Tibial nerve (tissue), 4 donors: ENCODE measurements at places on chromosomes 2 and 18.
A peak's percentile ranks its signal among the peaks of the same experiment; 100 is the strongest.

- no peak for DNase-seq
Observed at GRCh38 chr18:27057519-27058234, 127.4 kb downstream of the CHST9 start.

GRCh38 chr2:120754067-120754960 lies 18.6 kb downstream of the GLI2 start:
- DNase-seq = no peak

DNA sequence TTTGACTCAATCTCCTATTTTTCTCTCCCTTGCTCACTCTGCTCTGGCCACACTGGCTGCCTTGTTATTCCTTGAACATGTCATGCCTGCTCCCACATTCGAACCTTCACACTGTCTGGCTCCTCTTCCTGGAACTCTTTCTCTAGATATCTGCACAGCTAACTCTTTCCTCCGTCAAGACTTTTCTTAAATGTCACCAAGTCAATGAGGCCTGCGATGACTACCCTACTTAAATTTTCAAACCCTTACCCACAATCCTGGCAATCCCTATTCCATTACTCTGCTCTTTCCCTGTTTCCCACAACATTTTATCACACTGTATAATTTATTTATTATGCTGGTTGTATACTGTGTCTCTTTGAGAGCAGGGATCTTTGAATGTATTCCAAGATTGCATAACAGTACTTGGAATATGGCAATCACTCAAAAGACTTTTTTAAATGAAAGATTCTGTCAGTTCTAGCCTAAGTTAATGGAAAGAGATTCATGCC lies 206.2 kb downstream of the SRBD1 start:
- DNase-seq = no peak

- no peak for DNase-seq
Observed at GRCh38 chr2:107430596-107431266, 396.0 kb upstream of the RGPD4 start.

- no peak for DNase-seq
Observed at GRCh38 chr2:121608367-121608766, 40.9 kb downstream of the CLASP1 start.

DNA sequence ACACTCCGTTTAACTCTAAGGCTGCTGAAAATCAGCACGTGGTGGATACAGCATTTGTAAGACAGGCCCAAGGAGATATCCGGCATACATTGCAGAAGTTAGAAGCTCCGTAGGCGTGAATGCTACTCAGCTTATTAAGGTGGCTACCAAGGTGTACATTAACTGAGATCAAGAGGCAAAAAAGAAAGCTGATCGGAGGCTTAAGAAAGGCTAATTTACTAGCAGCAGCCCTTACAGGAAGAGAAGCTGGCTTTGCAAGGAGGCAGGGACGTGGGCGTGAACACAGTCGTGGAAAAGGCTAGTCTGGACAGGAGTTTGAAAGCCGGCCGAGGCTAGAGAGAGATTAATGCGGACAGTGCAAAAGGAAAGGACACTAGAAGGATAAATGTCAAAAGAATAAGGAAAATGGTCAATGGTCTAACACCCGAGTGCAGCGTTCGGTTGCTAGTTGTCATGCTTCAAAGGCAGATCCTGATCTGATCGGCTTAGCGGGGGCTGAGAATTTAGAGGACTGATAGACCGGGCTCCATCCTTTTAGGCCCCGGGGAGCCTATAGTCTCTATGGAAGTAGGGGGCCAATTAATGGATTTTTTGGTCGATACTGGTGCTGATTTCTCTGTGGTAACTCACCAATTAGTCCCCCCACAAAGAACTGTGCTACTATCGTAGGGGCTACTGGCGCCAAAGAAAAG lies 45.6 kb upstream of the SELENOI start:
- peak; percentile 13 for DNase-seq

- no peak for DNase-seq
Observed at GRCh38 chr2:54285451-54285850, 29.4 kb upstream of the TSPYL6 start.

DNA sequence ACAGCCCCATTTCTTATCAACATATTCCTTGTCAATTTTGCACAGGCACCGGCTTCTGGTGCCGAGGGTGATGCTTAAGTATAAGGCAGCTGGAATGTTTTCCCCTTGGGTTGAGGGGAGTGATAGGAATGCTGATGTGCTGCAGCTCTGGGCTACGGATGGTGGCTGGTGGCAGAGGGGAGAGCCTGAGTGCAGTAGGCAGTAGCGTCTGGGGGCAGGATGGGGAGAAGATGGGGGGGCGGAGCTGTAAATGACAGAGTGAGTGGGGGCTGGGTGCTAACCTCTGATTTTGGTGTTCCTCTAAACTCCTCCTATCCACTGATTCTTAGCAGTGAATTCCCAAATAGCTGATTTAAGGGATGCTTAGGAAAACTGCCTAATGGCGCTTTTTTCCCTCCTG lies 20.7 kb downstream of the TMEM178A start:
- no peak for DNase-seq

GRCh38 chr2:190679813-190680591 lies 31.1 kb downstream of the NAB1 start:
- no peak for DNase-seq

- no peak for DNase-seq
Observed at GRCh38 chr2:23425885-23426262, 40.9 kb downstream of the KLHL29 start.

DNA sequence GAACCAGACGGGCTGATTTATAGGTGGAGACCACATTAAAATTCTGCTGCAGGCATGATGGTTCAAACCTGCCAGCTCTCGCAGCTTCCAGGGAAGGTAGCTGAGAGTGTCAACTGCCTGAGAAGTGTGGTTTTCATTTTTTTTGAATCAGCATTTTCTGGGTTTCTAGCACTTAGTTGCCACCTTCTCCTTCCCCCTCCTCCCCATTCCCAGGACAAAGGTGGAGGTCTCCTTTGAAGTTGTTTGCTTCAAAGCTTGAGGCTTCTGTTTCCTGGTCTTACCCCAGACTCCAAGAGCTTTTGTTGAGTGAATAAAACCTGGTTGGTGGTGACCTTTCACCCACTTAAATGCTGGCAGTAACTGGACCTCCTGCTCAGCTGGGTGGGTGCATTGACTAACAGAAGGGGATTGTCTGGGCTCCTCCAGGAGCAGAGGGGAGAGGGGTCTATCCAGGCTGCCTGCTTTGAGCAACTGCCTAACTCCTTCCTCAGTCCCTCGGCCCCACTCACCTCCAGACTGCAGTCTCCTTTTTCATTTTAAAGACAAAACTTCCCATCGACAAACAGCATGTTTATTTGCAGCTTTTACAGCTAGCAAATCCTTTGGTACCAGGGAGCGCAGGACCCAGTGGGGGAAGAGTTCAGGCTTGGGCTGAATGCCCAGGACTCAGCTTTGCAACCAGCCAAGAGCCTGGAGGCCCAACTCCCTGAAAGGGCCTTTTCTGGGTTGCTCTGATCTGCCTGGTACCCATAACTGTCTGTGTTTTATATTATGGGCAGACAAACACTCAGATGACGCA lies 3.5 kb downstream of the RHOB start:
- peak; percentile 48 for DNase-seq

GRCh38 chr2:9347411-9347881 lies 75.9 kb downstream of the ITGB1BP1 start:
- peak; percentile 87 for DNase-seq

DNA sequence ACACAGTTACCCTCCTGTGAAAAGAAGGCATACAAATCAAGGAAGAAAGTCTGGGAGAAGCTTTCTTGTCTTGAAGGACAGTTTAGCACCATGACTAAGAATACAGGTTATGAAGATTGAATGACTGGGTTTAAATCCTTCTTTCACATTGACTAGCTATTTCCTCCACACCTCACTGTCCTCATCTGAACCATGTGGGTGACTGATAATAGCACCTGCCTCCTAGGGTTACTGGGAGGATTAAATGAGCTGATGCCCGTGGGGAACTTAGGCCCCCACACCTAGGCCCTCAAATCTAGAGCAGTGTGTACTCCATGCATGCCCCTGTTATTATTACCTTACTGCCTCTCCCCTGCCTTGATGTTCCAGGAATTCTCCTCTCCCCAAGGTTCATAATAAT lies 202.9 kb downstream of the FBXO15 start:
- DNase-seq = no peak

DNA sequence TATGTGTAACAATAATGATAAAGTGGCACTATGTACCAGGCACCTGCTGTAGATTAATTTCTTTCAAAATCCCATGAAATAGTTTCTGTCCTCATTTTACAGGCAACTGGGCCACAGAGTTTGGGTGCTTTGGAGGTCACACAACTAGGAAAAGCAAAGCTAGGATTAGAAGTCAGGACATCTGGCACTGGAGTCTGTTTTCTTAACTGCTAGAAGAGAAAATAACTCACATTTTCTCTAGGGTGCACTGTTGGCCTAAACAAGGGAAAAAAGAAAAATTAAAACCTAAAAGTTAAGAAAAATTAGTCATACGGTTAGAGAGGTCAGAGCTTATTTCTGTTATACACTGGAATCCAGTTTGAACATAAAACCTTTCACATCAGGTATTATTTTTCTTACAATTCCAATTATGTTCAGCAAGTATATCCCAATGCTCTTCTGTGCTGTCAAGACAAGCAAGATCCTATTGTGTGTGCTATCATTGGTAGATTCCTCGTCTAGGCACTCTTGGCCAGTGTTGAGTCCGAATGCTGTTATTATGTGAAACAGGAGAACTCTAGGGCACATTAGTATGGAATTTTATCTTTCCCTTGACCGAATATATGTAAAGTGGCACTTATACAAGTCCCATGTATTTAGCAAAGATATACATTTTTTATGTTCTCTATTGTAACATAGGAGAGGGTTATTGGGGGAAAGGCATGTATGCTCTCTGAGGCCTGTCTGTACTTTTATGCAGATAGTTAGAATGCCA lies 1.5 kb upstream of the OSGEPL1 start:
- no peak for DNase-seq

- no peak for DNase-seq
Observed at GRCh38 chr2:118294063-118294462, 205.8 kb downstream of the INSIG2 start.

GRCh38 chr2:73933194-73933593 lies 6.5 kb downstream of the DGUOK start:
- DNase-seq = no peak

- DNase-seq = no peak
Observed at GRCh38 chr2:181312515-181312927, 144.7 kb upstream of the ITGA4 start.

DNA sequence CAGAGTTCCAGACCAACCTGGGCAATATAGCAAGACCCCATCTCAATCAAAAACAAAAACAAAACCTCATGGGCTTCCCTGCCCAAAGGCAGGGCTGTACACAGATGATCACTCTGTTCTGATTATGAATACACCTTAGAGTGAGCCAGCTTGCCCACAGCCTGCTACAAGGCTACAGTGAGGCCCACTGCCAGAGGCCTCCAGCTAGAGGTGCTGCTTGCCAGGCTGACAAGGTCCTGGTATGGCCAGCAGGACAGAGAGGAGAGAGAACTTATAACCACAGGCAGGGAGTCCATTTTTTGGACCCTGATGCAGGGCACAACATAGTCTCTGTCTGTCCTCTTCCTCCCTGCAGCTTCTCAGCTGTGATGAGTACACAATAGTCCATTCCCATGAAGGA lies 41.5 kb downstream of the KANSL3 start:
- no peak for DNase-seq

- DNase-seq = no peak
Observed at GRCh38 chr2:28613186-28613585, 117.3 kb downstream of the PLB1 start.

- DNase-seq = no peak
Observed at GRCh38 chr18:36451454-36452251, 154.1 kb downstream of the FHOD3 start.

DNA sequence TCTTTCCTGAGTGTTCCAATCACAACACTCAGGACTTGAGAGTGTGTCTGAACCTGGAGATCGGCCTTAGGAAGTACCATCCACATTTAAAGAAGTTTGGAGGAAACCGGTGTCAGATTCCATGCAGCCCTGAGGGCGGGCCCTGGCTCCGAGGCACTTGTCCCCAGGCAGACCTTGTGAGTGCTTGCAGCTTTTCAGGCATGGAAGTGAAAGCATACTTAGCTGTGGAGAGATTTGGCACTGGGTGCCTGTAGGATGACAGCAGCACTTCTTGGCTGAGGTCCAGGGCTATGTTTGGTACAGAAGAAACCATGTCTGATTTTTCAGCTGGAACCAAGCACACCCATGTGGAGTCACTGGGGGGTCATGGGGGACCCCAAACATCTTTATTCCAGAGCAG lies 230.8 kb downstream of the SEPTIN10 start:
- peak; percentile 35 for DNase-seq

- peak; percentile 70 for DNase-seq
Observed at GRCh38 chr2:102839668-102840388, 78.0 kb downstream of the TMEM182 start.

DNA sequence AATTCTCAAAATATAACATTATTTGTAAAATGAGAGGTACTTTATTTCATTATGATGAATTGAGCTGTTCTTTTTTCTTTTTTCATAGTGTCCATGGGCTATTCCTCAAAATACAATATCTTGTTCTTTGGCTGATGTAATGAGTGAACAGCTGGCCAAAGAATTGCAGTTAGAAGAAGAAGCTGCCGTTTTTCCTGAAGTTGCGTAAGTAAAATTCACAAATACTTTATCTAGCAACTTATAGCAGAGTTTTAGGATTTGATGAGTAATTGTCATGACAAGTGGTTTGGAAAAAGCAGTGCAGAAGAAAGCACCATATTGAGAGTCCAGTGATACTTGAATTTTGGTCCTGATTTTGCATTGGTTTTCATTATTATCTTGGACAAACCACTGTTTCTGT lies 9.8 kb downstream of the RIOK3 start:
- no peak for DNase-seq

DNA sequence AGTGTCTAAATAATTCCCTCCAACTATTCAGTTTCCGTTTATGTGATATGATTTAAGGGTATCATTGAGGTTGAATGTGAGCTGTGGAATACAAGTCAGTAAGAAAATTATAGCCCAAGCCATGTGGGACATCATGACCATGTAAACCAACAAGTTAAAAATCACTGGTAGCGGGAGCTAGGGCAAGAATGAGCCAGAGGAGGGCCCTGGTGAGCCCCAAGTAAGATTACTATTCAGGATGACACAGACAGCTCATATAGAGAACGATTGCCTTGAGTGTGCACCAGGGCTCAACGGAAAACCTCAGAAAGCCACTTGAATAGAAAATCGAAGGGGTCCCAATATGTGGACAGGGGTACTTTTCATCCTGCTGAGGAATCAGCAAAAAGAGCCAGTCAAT lies 87.8 kb upstream of the RBMS1 start:
- DNase-seq = no peak

- DNase-seq = no peak
Observed at GRCh38 chr18:433298-433697, 67.2 kb downstream of the COLEC12 start.

- DNase-seq = no peak
Observed at GRCh38 chr18:61823595-61823994, 69.2 kb downstream of the RNF152 start.

- no peak for DNase-seq
Observed at GRCh38 chr2:31287654-31288053, 53.7 kb downstream of the EHD3 start.

DNA sequence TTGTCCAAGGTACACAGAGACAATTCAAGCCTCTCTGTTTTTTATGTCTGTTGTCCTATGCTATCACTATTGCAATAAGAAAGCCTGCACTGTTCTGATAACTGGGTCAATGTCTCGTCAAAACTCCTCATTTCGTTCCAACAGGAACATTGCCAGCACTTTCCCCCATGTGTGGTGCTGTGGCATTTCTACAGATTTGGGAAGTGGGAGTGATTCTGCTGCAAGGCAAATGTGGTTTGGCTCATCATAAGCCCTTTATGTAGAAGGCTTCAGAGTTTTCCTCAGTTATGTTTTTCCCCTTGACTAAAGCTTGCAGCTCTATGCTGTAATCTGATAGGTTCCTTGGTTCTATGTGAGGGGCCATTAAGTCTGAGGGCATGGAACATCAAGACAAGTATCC lies 324.1 kb upstream of the TCF4 start:
- DNase-seq = no peak
